Fibroblast of skin of left biceps (primary cell): ENCODE measurements at places on chromosomes 6 and 20.

DNA sequence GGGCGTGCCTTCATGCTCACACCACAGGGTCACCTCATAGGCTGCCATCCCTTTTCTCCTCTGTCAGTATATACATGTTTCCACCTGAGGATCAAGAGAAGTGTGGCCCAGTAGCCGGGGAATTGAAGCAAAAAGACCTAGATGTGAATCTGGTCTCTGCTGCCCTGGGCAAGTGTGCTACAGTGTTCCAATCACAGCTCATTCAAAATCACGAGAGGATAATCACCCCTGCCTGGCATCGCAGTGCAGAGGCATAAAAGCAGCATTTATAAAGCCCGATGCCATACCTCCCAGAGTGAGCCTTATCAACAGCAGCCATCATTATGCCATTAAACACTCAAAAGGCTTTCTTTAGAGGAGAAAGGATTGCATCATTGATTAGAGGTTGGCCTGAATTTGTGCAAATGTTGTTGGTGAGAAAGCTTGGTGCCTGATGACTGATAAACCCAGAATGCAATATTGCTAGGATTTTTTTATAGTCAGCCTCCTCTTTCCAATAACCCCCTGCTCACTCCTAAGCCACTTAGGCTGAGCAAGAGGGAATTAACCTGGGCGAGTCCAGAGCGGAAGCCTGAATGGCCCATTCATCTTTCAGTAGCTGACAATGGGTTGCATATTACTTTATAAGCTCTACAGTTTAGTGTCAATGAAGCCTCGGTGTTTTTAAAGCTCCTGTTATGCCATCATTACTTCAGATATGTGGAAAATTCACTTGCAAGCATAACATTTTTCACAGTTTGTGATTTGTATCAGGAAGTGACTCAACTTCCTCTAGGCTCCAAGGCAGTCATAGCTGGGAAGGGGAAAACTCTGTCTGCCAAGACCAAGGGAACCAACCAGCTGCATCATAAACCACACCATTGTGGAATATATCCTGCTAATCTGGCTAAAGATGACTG lies 92.5 kb upstream of the NXT1 start:
- DNase-seq = peak; percentile 66

- DNase-seq = no peak
These were observed 23.7 kb upstream of the TRPC4AP start for GRCh38 chr20:35116258-35116657.

DNA sequence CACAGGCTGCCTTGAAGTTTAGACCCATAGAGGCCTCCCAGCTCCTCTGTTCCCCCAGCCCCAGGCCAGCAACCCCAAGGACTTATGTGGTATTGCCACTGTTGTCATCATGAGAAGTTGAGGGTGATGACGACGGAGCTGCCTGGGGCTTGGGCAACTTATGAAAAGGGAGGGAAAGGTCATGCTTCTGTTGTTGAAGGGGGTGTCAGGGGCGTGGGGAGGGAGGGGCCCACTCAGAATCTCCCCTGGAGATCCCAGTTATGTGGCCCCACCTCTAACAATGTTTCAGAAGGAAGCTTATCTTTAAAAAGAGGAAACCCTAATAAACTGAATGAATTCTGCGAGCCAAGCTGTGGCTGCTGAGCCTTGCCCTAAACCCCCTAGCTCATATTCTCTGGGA lies 4.2 kb downstream of the ADTRP start:
- no peak for DNase-seq

DNA sequence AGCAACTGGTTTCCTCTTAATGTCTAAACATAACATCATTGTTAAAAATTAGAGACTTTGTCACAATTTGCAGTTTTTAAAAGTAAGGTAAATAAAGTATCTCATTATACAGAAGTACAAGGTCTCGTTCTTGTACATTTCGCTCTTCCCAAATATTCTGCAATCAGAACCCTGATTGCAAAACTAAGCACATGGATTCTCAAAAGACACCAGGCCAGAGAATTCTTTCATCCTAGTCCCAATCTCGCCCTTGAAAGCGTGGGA lies 355 bp upstream of the AKAP7 start:
- no peak for DNase-seq

DNA sequence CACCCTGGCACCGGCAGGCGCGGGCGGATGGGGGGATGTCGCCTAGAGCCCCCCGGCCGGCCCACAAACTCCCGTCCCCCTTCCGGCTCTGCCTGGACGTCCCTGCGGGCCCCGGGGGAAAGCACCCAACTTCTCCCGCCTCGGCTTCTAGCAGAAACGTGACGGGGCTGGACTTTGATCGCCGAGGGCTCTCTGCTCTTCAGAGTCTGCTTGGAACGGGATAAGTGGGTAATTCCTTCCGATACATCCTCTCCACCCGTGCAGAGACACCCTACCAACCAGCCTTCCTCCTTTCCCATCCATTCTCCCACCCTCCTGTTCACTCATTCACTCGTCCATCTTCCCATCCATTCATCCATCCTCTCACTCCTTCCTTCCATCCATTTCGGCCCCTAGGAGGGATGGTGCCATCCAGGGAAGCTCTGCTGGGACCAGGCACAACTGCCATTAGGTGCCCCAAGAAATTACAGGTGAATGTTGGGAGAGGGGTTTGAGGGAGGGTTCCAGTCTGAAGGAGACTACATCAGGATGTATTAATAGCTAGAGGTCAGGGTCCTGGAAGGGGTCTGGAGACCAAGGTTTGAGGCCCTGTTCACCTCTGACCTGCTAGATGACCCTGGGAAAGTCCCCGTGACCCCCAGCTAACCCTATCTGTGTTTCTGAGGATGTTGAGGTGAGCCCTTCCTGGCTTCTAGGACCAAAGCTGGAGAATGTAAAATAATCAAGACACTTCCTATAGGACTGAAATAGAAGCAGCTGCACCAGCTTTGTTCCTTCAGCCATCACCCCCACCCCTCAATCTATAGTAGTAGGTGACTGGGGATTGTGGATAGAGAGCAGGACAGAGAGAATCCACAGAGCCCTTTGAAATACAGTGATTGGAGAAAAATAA lies 538 bp downstream of the TTLL9 start:
- no peak for DNase-seq

GRCh38 chr20:64131406-64131805 lies 24.0 kb upstream of the NPBWR2 start:
- DNase-seq = no peak

DNA sequence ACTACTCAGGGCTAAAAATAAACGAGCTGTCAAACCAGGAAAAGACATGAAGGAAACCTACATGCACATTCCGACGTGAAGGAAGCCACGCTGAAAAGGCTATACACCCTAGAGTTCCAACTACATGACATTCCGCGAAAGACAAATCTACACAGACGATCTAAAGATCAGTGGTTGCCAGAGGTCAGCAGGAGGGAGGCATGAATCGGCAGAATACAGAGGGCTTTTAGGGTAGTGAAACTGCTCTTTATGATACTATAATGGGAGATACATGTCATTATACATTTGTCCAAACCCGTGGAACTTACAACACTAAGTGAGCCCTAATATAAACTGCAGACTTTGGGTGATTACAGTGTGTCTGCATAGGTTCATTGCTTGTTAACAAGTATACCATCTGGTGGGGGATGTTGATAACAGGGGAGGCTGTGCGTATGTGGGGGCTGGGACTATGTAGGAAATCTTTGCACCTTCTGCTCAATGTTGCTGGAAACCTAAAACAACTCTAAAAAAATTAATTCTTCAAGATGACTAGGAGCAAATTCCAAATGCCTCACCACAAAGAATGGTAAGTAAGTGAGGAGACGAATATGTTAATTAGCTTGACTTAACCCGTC lies 132.2 kb upstream of the CDH4 start:
- DNase-seq = no peak

- DNase-seq = no peak
These were observed 4.7 kb upstream of the SERPINB6 start for GRCh38 chr6:2976060-2976459.

DNA sequence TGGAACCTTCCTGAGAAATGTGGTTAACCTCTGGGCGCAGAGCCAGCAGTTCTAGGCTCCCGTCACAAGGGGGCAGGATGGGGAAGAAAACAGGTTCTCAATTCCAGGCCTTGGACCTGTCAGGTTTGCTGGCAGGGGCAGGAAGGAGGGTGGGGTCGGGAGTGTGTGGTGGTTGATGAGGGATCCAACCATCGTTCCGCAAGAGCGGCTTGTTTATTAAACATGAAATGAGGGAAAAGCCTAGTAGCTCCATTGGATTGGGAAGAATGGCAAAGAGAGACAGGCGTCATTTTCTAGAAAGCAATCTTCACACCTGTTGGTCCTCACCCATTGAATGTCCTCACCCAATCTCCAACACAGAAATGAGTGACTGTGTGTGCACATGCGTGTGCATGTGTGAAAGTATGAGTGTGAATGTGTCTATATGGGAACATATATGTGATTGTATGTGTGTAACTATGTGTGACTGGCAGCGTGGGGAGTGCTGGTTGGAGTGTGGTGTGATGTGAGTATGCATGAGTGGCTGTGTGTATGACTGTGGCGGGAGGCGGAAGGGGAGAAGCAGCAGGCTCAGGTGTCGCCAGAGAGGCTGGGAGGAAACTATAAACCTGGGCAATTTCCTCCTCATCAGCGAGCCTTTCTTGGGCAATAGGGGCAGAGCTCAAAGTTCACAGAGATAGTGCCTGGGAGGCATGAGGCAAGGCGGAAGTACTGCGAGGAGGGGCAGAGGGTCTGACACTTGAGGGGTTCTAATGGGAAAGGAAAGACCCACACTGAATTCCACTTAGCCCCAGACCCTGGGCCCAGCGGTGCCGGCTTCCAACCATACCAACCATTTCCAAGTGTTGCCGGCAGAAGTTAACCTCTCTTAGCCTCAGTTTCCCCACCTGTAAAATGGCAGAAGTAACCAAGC lies 29.6 kb downstream of the SRSF3 start:
- DNase-seq = peak; percentile 47

GRCh38 chr6:146103416-146104072 lies 74.7 kb downstream of the GRM1 start:
- no peak for DNase-seq

GRCh38 chr6:24480705-24481104 lies 8.7 kb downstream of the GPLD1 start:
- DNase-seq = no peak

- DNase-seq = no peak
These were observed 129.5 kb upstream of the GGTLC1 start for GRCh38 chr20:24118034-24118433.

GRCh38 chr6:143136647-143137046 lies 76.0 kb downstream of the AIG1 start:
- no peak for DNase-seq

GRCh38 chr20:60035486-60035885 lies 77.3 kb downstream of the CDH26 start:
- no peak for DNase-seq

- no peak for DNase-seq
These were observed 44.8 kb upstream of the BCLAF1 start for GRCh38 chr6:136334465-136334846.

- DNase-seq = no peak
These were observed 8.0 kb downstream of the FOXC1 start for GRCh38 chr6:1617466-1618310.

DNA sequence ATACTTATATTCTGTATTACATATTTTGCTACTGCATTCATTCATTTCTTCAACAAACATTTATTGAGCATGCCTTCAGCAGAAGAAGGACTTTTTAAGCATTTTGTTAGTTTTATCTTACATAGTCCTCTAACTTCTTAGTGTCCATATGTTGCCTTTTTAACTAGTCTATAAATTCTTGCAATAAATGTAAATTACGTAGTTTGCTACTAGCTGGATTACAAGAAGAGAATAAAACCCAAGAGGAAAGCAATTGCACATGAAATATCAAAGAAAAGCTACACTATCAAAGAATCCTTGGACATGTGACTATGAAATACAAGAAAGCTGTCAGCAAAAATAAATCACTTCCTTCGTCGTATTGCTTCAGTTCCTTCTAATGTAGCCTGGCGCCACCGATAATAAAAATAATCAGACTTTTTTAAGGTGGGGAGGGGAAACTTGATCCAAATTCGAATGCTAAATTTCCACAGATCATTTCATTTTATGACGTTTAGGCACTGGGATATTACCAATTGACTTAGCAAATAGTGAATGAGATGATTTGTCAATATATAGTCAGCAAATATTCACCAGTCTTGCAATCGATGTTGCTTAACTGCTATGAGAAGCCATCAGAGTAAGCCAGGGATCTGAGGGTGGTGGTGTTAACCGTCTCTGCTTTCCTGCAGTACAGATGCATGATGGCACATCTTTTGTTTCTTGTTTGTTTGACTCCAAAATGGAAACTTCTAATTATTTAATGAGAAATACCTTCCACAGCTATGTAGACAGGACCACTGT lies 258.7 kb upstream of the EXOC2 start:
- DNase-seq = no peak

DNA sequence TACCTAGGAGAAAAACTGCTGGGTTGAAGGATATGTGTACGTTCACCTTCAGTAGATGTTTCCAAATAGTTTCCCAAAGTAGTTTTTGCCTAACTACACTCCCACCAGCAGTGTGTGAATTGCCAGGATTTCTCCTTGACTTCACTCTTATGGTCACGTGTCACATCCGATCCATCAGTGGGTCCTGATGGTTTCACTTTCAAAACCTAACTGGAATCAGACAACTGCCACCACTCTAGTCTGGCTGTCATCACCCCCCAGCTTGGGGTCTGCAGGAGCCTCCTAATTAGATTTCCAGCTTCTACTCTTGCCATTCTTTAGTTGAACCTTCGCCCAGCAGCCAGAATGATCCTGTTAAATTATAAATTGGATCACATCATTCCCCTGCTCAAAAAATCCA lies 8.5 kb upstream of the SLC12A5 start:
- no peak for DNase-seq

DNA sequence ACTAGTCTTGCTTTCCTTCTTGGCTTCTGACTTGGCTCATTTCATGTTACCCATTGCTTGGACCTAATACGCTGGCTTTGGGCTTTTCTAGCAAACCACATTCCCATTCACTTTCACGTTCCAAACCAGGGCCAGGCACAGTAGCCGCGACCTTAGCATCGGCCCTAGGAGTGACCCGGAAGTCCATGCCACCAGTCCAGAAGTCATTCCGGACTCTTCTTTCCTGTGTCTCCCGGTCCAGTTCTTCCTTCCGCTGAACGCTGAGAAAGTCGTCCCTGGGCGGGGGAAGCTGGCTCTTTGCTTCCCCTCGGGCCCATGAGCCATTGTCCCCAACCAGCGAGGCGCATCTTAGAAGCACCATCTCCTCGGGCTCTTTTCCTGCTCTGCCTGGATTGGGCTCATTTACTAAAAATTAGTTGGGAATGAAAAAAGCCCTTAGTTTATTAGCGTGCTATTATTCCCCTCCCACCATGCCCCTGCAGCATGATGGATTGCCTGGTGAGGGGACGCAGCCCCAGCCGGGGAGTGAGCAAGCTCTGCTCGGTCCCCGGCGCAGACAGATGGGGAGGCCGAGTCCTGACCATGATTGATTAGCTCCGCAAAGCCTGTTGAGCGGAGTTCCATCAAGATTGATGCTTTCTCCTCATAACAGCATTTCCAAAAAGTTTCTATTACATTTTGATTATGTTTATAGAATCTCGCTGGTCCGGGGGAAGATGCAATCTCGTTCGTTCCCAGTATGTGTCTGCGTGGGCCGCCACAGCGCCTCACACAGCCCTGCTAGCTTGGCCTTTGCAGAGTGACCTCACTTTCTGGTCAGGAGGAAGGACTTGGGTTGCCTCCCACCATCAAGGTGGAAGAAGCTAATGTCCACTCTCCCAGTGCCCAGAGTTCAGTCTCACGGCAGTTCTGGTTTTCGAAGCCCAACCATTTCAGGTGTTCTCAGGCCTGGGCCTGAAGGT lies 115.1 kb upstream of the TOP1 start:
- DNase-seq = no peak
